ENCODE measurements at places on chromosomes 3 and 15.

DNA sequence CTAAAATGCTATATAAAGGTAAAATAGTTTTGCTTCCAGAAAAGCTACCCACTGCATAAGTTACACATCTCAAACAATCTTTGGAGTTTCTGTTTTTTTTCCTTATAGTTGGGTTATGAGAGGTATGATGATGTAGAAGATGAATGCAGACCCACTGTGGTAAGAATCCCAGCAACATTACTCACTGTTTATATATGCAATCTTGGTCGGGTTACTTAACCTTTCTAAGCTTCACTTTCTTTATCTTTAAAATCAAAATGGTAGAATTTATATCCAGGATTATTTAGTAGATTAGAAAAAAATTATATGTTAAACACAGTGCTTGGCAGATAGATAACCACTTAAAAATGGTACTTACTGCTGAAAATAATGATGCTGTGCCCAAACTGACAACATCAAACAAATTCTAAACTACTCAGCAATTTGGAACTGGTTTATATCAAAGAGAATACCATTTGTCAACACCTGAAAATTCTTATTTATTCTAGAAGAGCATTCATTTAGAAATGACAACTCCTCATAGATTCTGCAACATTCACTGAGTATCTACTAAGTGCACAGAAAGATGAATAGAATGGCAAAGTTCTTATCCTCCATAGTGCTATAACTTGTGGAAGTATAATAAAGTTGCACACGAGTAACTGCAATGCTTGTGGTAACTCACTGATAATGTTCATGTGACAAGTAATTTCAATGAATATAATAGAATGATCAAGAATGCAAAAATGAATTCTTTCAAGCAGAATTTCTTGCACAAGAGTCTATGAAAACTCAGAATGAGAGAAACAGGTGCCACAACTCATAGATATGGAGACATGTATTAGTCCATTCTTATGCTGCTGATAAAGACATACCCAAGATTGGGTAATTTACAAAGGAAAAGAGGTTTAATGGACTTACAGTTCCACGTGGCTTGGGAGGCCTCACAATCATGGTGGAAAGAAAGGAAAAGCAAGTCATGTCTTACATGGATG is 129.0 kb upstream of the SLC7A14 start:
- DNase-seq: no peak

DNA sequence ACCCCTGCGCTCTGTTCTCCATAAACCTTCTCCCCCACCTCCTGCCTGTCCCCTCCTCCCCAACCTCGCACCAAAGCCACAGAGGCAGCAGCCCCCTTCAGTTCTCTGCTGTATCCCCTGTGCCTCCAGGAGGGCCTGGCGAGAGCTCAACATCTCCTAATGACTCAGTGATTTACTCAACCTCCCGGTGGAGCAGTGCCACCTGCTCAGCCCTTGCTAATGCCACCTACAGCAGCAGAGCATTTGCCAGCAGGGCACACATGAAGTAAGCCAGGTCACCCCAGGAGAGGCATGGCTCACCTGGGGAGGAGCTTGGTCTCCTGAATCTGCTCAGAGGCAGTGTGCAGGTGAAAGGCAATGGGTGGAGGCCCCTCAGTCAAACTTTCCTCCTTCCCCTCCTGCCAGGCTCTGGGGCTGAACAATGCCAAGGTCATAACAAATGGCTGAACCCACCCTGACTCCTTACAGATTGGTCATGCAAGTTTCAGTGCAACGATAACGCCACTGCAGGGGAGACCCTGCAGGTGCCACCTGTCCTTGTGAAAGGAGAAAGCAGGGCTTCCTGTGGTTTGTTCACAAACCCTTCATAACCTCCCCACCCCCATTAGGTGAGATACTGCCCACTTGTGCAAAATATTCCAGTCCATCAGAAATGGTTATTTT is 19.8 kb downstream of the TRPM1 start:
- DNase-seq: no peak

- no peak for DNase-seq
These were observed 6.7 kb downstream of the COPS2 start for GRCh38 chr15:49148727-49149126.

DNA sequence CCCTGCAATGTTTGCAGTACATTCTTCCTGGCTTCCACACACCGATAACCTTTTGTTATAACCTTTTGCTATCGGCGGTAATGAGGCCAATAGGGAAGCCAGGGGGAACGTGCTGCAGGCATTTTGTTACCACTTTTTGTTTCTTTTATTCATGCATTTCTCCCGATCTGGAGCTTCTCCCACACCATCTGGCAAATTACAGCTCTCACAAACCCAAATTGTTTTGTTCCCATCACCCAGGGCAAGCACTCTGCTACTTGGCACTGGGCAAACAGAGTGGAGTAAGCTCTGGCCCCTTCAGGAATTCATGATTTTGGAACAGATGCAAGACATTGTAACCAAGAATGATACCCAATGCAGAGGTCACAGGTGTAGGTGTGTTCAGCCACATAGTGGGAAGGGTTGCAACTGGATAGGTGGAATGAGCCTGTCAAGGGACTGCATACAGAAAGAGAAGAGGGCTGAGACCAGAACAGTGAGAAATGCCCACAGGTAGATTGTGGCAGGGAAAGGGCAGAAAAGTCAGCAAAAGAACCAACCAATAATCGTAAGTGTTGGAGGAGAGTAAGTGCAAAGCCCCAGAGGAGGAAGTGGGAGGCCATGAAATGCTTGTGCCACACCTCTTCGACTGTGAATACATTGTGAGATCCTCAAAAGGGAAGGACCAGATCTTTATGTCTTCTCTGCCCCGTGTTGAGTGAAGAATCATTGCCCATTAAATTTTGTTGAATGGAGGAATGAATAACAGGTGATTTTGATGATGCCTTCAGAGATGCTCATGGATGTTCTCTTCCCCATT is 45.8 kb downstream of the PARP15 start:
- DNase-seq: no peak

- no peak for DNase-seq
These were observed 77.5 kb downstream of the RPL22L1 start for GRCh38 chr3:170792471-170792870.

DNA sequence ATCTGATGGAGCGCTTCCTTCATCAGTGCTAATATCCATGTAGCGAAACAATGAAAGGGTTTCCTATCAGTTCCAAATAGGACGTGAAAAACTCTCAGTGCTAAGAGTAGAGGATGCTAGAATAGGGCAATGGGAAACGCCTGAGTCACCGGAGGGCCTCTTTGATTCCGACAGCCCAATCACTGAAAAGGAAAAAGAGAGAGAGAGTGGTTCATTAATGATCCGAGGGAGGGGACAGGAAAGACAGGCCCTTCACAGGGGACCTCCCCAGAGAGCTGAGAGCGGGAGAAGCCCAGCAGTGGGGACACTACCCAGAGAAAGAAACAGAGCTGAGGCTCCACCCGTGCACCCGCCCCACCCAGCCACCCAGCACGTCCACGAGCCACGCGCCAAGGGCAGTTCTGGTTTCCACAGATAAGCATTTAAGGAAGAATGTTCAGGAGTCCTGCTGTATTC is 76.9 kb downstream of the RPN1 start:
- DNase-seq: no peak

GRCh38 chr3:172355836-172356235 is 92.4 kb downstream of the GHSR start:
- DNase-seq: no peak

GRCh38 chr3:69197922-69198530 is 75.6 kb upstream of the LMOD3 start:
- DNase-seq: peak; percentile 13

- DNase-seq: no peak
These were observed 87.7 kb downstream of the IGF1R start for GRCh38 chr15:98735895-98736617.

DNA sequence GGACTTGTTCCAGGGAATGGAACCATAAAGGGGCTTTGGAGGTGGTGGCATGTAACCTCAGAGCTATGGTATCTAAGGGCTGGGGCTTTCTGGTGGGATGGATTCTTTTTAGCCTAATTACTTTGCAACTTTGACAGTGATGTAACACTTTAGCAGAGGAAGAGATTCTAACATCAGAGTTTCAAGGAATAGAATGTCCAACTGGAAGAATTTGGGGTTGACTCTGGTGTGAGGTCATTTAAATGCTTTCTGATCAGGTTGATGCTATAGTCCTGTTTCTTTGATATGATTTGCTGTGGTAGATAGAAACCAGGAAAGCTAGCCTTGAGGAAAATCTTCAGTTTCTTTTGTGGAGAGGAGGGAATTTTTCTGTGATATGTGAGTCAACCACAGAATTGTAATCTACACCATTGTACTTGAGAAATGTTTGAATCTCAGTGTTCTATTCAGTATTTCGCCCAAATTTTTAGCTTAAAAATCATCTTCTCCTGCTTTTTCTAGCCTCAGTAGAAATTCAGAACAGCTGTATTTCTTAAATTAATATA is 40.0 kb downstream of the ATP2C1 start:
- DNase-seq: no peak

- DNase-seq: no peak
These were observed 170.4 kb upstream of the LPP start for GRCh38 chr3:187983484-187984124.

- no peak for DNase-seq
These were observed 45.5 kb upstream of the CGNL1 start for GRCh38 chr15:57330619-57331340.

DNA sequence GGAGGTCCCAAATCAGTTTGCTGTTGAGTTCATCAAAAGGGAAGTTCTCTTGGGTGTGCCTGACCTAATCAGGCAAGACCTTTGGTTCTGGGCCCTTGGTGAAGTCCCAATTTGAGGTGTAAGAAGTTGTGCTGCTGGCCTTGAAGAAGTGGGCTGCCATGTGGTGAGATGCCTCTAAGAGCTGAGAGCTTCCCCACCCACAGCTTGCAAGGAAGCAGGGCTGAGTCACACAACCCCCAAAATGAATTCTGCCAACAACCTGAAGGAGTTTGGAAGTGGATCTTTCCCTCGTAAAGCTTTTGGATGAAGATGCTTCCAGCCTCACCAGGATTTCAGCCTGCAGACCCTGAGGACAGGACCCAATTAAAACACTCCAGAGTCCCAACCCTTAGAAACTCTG is 129.3 kb upstream of the NSMCE3 start:
- DNase-seq: no peak

- no peak for DNase-seq
These were observed 133.3 kb downstream of the GRM7 start for GRCh38 chr3:6994081-6994668.

- no peak for DNase-seq
These were observed 28.8 kb downstream of the HOMER2 start for GRCh38 chr15:82923744-82924143.

DNA sequence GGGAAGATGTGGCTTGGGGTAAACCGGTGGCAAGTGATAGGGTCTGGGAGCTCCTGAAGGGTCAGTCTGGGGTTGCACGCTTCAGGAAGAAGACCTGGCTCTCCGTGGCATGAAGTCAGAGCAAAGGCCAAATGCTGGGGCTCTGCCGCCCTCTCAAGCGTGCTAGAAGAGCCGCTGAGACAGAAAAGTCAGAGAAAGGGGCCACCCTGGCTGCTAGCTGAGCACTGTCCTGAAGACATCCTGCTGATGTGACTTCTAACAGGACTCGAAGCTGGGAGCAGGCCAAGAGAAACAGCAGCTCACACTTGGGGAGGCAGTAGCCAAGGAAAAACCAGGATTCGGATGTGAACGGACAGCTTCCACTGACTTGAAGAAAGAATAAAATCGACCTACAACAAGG is 270.4 kb downstream of the OCA2 start:
- DNase-seq: no peak

DNA sequence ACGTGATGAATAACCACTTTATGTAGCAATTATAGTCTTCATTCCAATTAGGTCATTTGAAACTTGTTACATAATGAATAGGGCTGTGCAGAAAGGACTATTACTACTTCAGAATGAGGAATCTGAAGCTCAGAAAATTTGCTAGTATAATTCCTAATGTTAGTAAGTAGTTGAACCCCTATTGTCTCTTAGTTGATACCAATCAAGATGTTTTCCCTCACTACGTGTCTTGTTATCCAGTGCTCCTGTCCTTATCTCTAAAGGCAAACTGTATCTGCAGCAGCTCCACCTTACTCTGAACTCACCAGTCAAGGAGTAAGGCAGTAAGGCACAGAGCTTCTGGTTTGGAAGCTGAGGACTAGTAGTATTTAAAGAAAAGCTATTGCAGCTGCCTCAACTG is 32.0 kb downstream of the RAB11A start:
- DNase-seq: no peak

DNA sequence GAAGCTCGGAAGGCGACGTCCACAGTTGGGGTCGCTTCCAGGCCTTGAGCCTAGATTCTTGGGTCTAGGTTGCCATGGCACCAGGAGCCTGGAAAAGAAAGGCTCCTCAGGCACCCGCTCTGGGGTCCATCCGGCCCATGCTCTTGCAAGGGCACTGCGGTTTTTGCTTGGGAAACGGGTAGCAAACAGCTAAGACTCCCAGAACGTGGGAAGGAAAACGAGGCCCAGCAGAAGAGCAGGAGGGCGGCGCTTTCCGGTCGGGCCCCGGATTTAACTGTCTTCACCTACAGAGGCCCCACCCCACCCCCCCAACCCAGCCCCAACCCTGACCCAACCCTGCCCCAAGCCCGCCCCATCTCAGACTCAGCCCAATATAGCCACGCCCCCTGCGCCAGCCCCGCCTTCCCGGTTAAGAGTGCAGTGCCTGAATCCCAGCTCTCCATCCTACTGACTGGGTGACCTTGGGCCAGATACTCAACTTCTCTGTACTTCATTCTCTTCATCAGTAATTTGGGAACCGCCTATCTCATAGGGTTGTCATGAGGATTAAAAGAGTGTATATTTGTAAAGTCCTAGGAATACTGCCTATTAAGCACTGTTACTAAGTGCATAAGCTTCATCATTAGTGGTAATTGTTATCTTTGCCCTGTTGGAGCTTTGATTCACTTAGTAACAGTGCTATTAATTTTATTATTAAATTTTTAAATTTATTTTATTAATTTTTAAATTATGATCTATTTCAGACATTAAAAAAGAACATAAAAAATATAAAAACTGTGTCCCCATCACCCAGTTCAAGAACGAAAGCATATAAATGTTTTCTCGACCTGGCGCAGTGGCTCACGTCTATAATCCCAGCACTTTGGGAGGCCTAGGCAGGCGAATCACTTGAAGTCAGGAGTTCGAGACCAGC is 28.4 kb upstream of the SMAD6 start:
- no peak for DNase-seq

- no peak for DNase-seq
These were observed 17.8 kb downstream of the SUMF1 start for GRCh38 chr3:4449043-4449805.

DNA sequence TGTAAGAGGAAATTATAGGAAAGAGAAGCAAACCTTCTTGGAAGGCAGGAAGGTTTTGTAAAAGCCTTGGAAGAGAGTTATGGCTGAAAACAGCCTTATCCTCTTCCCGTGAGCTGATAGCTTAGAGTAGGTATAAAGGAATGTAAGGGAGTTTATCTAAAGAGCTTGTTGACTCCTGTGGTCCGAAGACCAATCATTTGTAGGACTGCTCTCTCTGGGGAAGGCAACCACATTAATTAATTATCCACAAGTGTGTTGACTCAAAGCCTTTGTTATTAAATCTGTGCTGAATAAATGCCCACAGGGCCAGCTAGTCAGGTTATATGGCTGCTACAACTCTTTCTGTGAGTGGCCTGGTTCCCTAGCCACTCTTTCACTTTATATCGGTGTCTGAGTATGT is 452.1 kb upstream of the RASGRP1 start:
- no peak for DNase-seq

Data from T-helper 1 cell (primary cell).